ENCODE measurements at places on chromosomes 5 and 9.

DNA sequence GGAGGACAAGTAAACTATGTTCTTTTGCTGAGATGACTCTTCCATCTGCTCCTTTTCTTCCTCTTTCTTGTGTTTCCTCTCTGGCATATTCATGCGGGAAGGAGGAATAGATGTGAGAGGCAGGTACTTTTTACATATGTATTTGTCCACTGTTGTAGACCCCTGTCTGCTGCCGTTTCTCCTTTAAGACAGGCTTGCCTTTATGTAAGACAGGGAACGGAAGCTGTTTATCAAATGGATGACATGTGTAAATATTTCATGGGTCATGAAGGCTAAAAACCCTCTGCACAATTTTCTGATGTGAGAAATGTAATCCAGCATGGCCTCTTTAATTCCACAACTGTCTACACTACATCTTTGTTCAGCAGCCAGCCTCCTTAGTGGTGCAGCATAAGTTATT is 1525.5 kb upstream of the NUDT12 start:
- DNase-seq: no peak

DNA sequence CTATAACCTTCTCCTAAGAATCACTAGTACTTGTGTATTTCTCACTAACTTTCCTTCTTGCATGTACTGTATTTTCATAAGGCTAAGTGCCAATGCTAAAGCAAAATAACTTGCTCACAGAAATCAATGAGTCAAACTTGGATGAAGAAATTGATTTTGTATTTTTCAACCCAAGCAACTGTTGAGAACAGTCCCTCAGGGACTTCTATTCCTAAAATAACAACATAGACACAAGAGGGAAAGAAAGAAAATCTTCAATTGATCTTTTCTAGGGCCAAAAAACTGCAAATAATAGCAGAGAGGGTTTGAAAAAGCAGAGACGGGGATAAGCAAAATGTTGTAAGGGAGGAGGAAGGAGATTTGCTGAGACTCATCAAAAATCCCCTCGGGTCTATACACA is 69.8 kb downstream of the HABP4 start:
- DNase-seq: no peak

- DNase-seq: no peak
Observed at GRCh38 chr5:61784341-61784740, 452.3 kb downstream of the ZSWIM6 start.

- no peak for DNase-seq
Observed at GRCh38 chr5:86442036-86442745, 175.6 kb upstream of the COX7C start.

GRCh38 chr9:95574176-95574575 is 57.4 kb upstream of the PTCH1 start:
- DNase-seq: peak; percentile 12

DNA sequence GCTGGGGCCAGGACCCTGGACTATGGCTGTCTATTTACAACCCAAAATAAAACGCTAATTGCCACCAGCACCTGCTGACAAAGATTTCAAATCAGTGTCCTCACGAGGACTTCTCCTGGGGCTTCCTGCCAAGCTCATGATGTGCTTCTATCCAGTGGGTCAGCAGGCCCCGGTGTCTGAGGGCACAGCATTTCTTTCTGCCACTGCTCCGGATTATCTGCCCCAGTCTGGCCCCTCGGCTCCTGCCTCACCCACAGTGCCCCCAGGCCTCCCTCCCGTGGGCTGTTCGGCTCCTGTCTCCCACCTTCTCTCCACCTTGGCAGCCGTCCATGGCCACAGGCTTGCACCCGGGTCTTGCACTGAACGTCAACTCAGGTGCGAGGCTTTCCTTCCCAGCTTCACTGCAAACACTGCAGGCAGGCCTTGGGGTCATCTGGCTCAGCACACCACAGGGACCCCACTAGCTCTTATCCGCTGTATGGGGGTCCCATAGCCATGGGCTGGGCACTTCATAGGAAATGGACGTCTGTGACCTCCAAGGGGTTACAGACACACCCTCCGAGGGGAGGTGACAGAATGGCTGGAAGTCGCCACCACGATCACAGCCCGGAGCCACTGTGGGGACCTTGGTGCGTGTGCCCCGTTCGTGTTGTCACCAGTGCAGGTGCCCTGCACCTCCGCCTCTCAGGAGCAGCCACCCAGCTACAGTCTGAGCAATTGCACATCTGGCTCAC is 43.8 kb upstream of the FCN1 start:
- no peak for DNase-seq

DNA sequence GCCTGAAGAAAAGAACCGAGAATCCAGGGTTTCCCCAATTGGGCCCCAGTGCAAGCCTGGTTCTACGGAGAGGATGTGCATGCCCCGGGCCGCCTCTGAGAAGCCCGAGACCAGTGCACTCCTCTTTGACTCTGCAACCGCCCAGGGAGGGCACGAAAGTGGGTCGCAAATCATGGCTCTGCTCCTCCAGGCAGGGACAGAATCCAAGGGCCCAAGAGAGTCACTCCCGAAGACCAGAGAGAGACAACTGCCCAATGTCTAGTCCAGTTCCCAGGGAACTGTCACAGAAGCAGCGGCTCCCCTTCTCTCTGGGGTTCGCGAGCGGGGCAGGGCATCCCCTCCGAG is 107.8 kb downstream of the PSD2 start:
- DNase-seq: no peak

GRCh38 chr5:143234162-143234842 is 169.2 kb downstream of the NR3C1 start:
- no peak for DNase-seq

- no peak for DNase-seq
Observed at GRCh38 chr5:140258016-140258415, 44.9 kb downstream of the PFDN1 start.

DNA sequence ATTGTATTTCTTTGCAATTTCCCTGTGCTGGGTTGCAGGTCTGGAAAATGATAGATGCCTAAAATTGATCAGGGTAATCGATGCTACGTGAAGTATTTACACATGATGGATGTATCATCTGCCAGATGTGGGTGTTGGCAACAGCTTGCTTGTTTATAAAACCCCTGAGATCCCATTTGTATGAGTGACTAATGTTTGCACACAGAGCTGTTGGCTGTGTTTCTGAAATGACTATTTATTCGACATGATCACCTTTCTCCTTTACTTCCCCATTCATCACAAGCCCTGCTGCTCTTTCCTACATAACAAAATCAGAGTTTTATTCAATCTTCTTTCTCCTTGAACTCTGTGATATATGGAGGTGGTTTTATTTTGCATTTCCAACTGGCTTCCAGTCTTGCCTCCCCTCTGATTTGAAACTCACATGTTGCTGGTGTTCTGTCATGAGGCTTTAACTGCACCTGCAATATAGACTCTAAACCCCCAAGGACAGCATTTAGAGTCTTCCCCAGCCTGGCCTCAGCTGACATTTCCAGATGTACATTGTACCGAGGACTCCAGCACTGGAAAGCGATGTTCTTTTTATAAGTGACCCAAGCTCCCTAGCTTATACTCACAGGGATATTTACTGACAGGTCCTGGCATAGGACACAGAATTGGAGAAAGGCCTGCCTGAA is 50.7 kb upstream of the SHB start:
- no peak for DNase-seq

All from anterior cingulate cortex (tissue), 58 donors.